Activated T-helper 1 cell treated with Interleukin-2 at 50 U/mL for 16 hours (primary cell): ENCODE measurements at places on chromosomes 3 and 15.

DNA sequence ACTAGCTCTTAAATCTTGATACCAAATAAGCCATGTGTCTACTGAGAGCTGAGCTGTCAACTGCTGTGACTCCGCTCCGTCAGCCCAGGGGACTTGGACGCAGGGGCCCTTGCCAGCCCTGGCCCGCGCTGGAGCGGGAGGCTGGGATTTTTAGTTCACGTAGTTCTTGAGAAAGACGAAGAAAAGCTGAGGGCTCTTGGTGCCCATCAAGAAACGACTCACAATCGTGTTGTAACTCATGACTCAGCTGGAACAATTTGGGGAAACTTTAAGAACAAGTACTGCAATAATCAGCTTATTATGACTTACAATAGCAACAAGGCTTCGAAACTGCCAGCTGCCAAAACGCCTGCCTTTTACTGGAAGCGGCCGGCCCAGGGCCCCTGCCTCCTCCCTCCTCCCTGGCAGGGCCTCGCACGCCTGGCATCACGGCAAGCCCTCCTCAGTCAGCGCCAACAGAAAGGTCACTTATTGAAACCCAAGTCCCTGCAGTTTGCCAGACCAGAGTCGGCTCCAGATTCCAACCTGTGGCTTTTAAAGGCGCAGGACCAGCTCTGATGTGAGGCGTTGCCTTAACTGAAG, 60.3 kb downstream of the RGMA start:
- DNase-seq, result no peak

GRCh38 chr3:110139048-110139447, 801.7 kb upstream of the DPPA4 start:
- DNase-seq, result no peak

DNA sequence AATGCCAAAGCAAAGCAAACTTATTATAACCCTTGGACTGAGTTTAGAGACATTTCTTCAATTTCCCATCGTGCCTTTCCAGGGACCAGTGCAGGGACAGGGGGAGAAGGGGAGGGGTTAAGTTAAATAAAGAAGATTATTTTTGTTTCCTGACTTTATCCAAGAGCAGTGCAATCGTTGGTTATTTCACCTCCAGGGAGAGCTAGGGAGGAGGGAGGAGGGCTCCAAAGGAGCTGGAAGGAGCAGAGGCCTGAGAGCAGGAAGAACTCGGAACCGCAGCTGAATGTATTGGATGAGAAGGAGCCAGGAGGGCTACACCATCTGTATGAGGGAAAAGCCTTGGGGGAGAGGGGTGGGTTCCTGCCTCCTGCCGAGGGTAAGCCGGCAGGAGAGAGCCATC, 20.7 kb downstream of the HAPLN3 start:
- DNase-seq, result no peak

DNA sequence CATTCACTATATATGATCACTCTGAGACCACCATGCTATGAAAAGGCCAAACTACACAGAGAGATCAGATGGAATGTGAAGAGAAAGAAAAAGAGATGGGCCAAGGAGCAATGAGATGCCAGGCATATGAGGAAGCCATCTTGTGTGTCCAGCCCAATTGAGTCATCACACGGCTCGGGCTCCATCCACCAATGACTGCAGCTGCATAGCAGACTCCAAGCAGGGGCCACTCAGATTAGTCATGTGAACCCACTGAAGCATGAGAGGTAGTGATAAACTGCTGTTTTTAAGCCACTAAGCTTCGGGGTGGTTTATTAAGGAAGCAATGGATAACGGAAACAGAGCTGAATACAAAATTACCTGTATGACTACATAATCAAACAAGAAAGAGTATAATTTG, 185.9 kb downstream of the SUCLG2 start:
- DNase-seq, result no peak

- no peak for DNase-seq
Observed at GRCh38 chr3:181824961-181825360, 113.2 kb downstream of the SOX2 start.

DNA sequence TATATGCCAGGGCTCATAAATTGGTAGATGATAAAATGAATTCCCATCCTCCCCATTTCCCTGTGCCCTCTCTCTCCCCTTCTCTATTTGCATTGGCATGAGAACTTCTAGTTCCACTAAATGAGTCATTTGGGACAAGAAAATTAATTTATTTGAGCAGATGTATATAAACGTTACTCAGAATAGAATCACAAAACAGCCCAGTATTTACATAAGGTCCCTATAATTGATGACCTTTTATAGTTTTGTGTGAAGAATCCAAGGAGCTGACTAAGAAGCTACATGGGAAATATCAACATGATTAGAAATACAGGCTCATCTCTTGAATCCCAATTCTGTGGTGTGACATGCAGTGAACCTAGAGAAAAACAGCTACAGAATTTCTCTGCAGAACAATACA, 617.7 kb upstream of the NR2F2 start:
- DNase-seq, result no peak

DNA sequence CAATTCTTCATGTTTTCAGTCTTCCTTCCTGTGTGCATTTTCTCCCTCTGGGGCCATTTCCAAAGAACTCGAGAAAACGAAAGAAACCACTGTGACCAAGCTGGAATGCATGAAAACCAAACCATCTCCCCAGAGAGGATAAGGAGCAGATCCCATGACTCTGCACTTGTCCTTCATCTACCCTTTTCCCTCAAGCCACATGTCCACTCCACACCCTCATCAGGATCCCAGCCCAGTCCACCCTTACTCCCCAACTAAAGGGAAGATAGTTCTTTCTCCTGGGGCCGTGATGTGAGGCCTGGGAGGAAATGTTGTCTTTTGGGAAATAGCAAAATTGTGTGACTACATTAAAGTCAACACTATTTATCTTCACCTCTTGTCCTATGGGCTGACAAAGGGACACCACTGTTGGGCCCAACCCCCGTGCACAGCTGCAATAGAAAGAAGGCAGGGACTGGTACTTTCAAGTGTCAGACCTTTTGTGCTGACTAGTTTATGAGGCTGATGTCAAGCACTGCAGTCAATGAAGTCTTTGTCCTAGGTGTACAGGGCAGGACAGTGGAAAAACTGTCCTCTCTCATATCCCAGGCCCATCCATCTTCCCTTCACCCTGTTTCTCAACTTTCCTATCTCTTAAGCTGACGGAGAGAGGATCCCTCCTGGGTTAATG, 487.1 kb upstream of the NR2F2 start:
- DNase-seq, result no peak

DNA sequence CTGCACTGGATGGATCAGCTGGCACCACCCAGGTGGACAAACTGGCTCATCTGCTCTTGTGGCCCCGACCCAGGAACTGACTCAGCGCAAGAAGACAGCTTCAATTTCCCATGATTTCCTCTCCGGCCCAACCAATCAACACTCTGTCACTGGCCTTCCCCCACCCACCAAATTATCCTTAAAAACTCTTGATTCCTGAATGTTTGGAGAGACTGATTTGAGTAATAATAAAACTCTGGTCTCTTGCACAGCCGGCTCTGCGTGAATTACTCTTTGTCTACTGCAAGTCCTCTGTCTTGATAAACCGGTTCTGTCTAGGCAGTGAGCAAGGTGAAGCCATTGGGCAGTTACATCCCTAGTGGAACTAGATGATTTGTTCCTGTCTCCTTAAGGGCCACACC, 16.1 kb downstream of the BDH1 start:
- DNase-seq, result no peak
